Kidney (tissue), 22 donors: ENCODE measurements at places on chromosomes 3 and 15.

- no peaks in the 10 kb centered on the region for H3K27me3 ChIP-seq
- no peak overlapping the region for H3K4me3 ChIP-seq
- DNase-seq = no peak
- H3K4me1 ChIP-seq = no peaks in the 10 kb centered on the region
- no peak overlapping the region for H3K27ac ChIP-seq
Measured at GRCh38 chr3:165406425-165406824, 210.2 kb upstream of the SLITRK3 start.

DNA sequence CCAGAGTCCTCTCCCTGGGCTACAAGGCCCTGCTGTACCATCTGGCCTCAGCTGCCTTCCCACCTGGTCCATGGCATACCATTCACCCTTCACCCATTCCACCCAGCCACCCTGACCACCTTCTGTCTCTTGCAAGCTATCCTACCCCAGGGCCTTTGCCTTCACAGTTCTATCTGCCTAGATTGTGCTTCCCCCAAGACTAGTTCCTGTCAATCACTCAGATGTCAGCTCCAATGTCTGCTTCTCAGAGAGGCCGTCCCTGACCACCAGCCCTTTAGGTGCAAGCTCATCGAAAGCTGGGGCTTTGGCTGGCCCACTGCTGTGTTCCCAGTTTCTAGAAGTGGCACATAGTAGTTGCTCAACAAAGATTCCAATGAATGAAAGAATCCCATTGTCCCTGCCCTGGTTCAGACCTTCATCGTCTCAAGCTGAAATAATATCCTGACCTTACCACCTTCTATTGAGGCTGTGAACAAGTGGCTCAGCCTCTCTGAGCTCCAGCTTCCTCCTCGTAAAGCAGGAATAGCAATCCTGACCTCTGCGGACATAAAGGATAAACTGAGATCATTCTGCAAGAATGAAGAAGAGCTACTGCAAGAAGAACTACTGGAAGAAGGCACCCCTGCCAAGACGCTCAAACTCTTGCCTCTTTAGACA, 15.8 kb downstream of the EFCAB12 start:
- H3K4me3 ChIP-seq = no peak overlapping the region
- peaks cover 11% of the 10 kb centered on the region for H3K4me1 ChIP-seq
- no peak overlapping the region for H3K27ac ChIP-seq
- no peaks in the 10 kb centered on the region for H3K27me3 ChIP-seq
- H3K36me3 ChIP-seq = no peaks in the 10 kb centered on the region

- peaks cover 12% of the 10 kb centered on the region for H3K4me1 ChIP-seq
- H3K27me3 ChIP-seq = no peaks in the 10 kb centered on the region
- no peak for DNase-seq
- H3K27ac ChIP-seq = no peak overlapping the region
- no peak overlapping the region for H3K4me3 ChIP-seq
- no peaks in the 10 kb centered on the region for H3K36me3 ChIP-seq
Measured at GRCh38 chr3:141328286-141329166, 39.8 kb upstream of the ZBTB38 start.

DNA sequence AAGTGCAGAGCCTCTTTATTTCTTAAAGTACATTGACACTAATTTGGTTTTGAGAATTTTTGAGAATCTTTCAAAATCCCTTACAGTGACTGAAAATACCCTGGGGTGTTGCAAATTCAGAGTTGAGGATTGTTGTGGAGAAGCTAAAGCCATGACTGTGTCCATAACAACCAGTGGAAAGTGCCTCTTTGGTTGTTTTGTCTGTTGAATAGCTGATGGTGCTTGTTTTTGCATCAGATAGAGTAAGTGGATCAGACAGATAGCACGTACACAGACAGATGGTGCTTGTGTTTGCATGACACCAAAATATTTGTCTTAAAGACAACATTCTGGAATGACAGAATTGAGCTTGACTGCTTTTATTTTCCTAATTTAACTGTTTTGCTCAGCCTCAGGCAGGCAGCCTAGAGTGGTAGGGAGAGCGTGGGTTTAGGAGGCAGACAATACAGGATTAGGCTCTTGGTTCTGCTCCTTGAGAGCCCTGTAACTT, 265.0 kb downstream of the IL20RB start:
- no peaks in the 10 kb centered on the region for H3K36me3 ChIP-seq
- no peak for DNase-seq
- no peaks in the 10 kb centered on the region for H3K27me3 ChIP-seq
- H3K4me3 ChIP-seq = no peak overlapping the region
- no peak overlapping the region for H3K27ac ChIP-seq

DNA sequence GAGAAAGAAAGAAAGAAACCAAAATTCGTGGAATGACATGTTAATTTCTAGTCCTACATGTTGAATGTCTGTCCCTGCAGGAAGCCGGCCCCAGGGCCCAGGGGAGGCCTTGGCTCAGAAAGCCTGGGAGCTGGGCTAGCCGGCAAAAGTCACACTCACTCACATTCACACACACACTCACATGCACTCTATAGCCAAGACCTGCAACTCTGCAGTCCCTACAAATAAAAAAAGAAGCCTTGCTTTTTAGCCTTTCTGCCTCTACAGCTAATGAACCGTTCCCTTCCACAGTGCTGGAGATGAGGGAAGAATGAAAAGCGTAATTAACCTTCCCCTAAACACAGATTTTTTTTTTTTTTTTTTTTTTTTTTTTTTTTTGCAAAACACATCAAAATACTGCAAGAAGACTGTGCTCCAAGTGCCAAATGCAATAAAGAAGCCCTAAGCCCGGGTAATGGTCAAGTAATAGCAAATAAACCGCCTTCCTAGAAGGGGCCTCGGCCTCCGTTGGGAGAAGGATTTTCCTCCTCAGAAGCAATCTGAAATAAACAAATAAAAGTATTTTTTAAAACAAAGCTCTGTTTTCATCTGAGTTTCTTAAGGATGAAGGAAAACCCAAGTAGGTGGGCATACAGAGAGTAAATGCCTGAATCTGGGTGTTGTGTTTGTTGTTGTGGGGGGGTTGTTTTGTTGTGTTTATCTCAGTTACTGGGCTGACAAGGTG, 4.3 kb downstream of the MECOM start:
- H3K27me3 ChIP-seq = peaks cover 20% of the 10 kb centered on the region
- H3K4me1 ChIP-seq = no peaks in the 10 kb centered on the region
- peak overlapping the region; percentile 81 for H3K27ac ChIP-seq

DNA sequence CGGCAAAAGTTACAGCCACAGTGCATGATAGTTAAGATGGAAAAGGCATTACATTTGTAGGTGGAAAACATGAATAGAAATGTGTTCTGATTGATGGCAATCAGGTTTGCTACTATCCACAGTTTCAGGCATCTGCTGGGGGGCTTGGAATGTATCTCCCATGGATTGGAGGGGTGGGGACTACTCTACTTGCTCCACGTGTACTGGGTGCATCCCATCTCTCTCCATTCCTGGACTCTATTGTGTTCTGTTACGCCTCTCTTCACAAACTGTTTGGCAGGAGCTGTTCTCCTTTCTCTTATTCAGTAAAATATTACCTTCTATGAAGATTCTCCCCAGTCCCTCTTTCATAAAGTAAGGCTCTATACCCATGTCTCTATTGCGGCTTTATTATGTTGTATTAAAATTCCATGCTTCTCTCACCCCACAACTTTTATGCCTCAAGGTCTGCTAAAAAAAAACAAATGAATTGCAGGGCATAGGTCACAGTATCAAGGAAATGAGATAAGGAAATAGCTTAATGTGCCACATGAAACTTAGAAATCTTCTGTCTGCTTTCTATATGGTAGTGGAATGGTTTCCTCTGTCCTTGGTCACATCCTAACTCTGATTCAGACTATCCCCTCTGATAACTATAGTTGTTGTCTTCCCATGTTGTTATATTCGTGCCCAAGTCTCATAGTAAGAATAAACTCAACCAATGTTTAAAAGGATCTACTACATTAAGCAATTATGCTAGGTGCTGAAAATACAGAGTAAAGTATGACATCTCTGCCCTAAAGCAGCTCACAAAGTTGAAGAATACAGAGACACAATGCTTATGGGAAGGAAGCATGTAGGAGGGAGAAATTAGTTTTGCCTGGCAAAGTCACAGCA, 43.2 kb downstream of the LRRFIP2 start:
- H3K27me3 ChIP-seq = no peaks in the 10 kb centered on the region
- no peak overlapping the region for H3K4me3 ChIP-seq
- no peak overlapping the region for H3K27ac ChIP-seq
- no peaks in the 10 kb centered on the region for H3K4me1 ChIP-seq
- H3K36me3 ChIP-seq = no peaks in the 10 kb centered on the region

- no peaks in the 10 kb centered on the region for H3K27me3 ChIP-seq
- H3K27ac ChIP-seq = no peak overlapping the region
- DNase-seq = no peak
- H3K36me3 ChIP-seq = no peaks in the 10 kb centered on the region
Measured at GRCh38 chr3:155890671-155891190, 20.3 kb downstream of the GMPS start.

DNA sequence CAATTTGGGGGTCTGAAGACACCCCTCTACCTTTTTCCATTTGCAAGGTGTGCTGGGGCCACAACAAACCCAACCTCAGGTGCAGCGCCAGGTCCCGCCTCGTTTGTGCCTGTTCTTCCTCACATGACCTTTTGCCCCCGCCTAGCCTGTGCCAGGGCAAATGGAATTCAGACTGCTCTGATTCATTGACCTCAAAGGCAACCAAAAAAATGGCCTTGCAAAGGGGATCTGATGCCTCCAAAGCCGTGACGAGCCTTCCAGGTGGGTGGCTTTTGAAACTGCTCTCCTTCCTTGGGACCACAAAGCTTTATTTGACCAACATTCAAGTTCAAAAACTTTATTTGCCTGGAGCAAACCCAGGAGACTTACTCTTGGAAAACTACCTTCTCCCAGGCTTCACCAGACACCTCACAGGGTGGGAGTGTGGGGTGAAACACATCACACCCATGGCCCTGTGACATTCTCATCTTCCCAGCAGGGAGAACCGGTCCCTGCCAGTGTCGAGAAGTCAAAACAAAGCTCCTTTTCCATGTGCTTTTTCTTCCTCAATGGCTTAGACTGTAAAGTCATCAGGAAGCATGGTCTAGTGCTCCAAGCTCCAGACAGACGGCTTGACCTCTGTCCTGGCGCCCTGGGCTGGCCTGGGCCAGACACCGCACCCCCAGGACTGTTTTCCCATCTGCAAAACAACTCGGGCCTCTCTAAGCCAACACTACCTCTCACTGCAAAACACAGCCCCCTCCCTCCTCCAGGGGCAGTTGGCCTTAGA, 103.9 kb upstream of the HES1 start:
- H3K4me3 ChIP-seq = no peak overlapping the region
- H3K36me3 ChIP-seq = no peaks in the 10 kb centered on the region
- no peaks in the 10 kb centered on the region for H3K27me3 ChIP-seq
- H3K4me1 ChIP-seq = peaks cover 24% of the 10 kb centered on the region
- DNase-seq = no peak

GRCh38 chr3:193783166-193783896, 190.3 kb downstream of the OPA1 start:
- H3K4me1 ChIP-seq = peaks cover 6% of the 10 kb centered on the region
- no peaks in the 10 kb centered on the region for H3K27me3 ChIP-seq
- DNase-seq = peak; percentile 37
- H3K36me3 ChIP-seq = no peaks in the 10 kb centered on the region
- H3K27ac ChIP-seq = no peak overlapping the region
- no peak overlapping the region for H3K4me3 ChIP-seq

DNA sequence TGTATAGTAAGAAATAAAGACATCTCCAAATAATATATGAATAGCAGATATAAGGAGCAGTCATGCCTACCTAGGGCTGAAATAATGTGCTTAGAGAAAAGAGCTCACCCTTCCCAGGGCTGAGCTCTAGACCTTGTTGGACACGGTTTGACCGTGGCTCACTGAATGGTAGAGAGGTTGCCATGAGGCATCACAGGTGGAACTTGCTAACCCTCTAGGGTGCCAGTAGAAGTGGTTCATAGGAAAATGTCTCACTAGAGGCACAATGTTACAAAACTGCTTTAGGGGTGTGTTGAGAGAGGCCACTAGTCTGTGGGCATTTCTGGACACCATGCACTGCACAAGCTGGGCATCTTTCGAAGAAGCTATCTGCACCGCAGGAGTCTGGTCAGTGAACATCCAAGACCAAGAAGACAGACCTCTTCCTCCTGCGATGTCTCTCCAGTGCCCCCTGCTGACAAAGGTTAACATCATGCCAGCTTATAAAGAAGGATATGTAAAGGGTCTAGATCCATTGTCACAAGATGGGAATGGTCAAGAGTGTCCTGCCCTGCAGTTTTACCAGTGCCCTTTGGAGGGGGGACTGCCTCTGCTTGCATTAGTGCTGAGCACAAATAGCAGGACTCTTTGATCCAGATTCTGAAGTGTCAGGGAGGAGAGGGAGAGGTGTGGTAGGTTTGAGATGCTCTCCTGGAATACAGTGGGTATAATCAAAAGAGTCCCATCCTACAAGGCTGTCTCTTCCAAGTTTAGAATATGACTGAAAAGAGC, 266.8 kb downstream of the ZNF385D start:
- H3K27me3 ChIP-seq = no peaks in the 10 kb centered on the region
- H3K4me1 ChIP-seq = no peaks in the 10 kb centered on the region
- H3K27ac ChIP-seq = no peak overlapping the region
- no peaks in the 10 kb centered on the region for H3K36me3 ChIP-seq
- H3K4me3 ChIP-seq = no peak overlapping the region

GRCh38 chr3:77449459-77450350, 409.8 kb downstream of the ROBO2 start:
- no peak for DNase-seq
- H3K4me3 ChIP-seq = no peak overlapping the region
- H3K36me3 ChIP-seq = no peaks in the 10 kb centered on the region
- no peak overlapping the region for H3K27ac ChIP-seq

DNA sequence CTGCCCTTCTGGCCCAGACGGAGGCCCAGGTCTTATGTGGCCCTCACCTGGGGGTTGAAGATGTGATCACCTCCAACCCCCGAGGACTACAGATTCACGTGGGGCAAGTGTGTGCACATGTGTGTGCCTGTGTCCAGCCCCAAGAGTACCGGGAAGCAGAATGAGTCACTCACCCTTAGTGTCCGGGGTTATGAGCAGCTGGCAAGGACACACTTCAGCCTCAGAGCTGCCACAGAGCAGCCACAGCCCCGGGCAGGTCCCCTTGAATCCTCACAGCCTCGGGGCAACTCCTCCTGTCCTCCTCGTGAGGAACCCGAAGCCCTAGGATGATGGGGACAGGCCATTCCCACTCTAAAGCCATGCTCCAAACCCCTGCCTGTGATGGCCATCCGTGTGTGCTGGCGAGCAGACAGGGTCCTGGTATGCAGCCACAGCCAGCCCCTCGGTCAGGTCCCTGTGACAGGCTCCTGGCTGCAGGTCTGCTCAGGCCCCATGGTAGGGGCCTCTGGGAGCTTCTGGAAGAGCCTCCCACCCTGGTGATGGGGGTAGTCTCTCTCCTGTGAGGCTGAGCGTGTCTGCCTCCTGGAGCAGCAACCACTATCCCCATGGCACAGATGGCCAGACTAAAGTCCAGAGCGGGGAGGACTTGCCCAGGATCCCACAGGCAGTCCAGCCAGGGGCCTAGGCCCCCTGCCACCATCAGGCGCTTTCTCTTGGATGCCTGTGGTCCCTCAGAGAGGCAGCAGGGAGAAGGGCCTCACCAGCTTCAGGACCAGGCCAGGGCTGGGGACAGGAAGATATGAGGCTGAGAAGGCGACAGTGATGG, 852 bp downstream of the STAB1 start:
- peak overlapping the region; percentile 22 for H3K27ac ChIP-seq
- H3K27me3 ChIP-seq = no peaks in the 10 kb centered on the region
- H3K4me1 ChIP-seq = peaks cover 15% of the 10 kb centered on the region
- no peaks in the 10 kb centered on the region for H3K36me3 ChIP-seq
- no peak for DNase-seq
- H3K4me3 ChIP-seq = peak overlapping the region; percentile 48
